ENCODE measurements at places on chromosomes 1 and 21.
A peak's percentile ranks its signal among the peaks of the same experiment; 100 is the strongest.

DNA sequence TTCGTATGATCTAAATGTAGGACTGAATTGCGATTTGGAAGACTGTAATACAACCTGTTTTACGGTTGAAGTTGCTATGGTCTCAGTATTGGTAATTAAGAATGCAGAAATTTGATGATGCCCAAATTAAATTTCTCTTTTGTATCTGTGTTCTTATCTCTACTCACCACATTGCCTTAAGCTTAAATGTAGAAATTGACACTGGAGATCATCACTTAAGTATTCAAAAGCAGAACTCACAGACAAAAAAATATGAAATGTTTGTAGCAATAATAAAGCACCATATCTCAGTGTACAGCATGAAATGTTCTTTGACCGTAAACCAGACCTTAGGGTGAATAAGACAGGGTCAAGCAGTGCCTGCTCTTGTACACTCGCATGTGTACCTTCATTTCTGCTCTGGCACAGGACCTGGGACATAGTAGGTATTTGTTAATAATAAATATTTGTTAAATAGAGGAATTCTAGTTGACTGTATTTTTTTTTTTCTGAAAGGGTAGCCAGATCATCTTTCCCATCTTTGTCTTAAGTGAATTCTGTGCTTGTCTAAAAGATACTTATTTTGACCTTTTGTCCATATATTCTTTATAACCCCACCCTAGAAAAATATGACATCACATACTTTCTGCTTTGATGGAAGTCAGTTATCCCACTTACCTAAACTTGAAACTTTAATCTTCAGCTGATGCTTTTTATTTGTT, 1.5 kb downstream of the CDC7 start:
- peak; percentile 83 for DNase-seq

DNA sequence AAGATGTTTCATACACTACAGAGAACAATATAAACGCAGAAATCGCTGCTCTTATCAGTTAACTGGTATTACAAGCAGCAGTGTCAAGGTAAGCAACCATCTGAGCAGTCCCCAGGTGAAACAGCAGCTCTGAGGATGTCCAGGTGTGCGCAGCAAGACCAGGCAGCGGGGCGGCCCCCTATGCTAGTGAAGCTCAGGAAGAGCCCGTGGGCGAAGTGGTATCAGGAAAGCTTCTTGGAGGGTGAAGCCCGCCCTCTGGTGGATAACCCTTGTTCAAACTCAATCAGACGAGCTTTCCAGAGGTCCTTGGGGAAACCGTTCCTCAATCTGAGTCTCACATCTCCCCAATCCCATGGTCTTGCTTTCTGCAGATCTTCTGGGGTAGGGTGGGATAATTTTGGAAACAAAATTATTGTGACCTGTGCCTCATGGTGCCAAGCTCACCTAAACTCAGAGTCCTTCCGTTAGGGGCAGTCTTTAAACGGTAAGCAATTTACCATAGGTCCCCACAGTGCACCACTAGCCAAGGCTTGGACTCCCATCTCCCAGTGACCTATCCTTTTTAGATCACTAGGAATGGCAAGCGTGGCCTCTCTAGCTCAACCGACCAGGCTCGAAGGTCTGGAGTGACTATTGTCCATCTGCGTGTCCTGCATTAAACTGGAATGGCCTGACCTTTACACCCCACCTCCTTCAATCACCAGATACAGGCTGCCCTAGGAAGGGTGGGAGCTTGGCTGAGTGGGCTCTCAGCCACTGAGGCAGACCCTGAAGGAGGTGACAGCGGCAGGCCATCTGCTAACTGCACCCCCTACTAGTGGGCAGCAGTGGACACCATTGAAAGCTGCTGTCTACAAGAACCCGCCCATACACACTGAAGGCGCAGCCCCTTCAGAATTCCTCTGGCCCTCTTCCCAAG, 13.6 kb upstream of the FAM110D start:
- peak; percentile 95 for DNase-seq

- no peak for DNase-seq
These were observed 26.6 kb downstream of the PAFAH2 start for GRCh38 chr1:25971066-25971810.

DNA sequence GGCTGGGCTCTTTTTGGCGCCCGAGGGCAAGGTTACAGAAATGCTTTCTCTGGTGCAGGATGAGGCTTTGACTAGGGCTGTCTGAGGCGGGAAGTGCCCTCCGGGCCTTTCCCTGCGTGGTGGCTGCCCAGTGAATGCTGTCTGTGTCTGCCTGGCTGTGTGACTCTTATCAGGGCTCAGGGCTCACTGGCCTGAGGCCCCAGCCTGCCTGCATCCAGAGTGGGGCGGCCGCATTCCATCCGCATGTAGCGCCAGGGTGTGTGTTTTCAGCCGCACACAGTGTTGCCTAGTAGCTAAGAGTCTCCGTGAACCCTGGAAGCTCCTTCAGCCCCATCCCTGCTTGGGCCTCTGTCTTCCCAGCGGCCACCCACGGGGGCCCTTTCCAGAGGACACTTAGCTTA, 59.1 kb downstream of the FAAP20 start:
- DNase-seq: no peak

GRCh38 chr1:113326976-113327375, 63.3 kb upstream of the MAGI3 start:
- no peak for DNase-seq

GRCh38 chr21:42608446-42608845, 45.0 kb upstream of the PDE9A start:
- no peak for DNase-seq

- DNase-seq: no peak
These were observed 40.8 kb downstream of the RTCA start for GRCh38 chr1:100306735-100307313.

DNA sequence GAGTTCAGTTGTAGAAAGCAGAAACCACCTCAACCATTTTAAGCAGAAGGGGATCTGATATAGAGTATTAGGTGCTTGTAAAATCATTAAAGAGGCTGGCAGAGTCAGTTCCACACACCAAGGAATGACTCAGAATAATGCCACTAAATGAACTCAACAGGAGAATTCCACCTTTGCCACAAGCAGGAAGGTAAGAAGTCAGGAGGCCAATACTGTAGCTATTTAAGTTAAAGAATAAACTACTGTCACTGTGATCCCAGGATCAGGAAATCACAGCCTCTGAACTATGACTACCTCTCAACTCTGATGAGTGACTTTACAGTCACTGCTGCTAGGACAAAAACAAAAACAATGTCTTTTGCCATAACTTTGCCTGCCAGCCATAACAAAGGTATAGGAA, 52.5 kb upstream of the PRMT6 start:
- no peak for DNase-seq

DNA sequence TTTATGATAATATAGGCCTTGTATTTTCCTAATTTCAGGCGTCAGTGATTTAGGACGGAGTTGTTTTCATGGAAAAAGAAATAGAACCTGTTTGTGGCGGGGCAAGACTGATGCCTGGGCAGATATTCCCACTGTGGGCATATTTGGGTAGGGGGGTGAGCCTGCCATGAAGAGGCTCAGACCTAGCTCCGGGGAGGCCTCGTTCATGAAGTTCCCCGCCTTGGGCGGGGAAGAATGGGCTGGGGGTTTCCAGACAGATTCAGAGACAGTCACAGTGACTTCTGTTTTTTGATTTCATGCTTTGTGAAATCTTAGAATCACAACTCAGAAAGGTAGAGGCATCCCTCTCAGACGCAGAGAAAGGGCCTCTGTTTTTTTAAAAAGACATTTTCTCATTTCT, 36.1 kb downstream of the RUNX3 start:
- DNase-seq: no peak

DNA sequence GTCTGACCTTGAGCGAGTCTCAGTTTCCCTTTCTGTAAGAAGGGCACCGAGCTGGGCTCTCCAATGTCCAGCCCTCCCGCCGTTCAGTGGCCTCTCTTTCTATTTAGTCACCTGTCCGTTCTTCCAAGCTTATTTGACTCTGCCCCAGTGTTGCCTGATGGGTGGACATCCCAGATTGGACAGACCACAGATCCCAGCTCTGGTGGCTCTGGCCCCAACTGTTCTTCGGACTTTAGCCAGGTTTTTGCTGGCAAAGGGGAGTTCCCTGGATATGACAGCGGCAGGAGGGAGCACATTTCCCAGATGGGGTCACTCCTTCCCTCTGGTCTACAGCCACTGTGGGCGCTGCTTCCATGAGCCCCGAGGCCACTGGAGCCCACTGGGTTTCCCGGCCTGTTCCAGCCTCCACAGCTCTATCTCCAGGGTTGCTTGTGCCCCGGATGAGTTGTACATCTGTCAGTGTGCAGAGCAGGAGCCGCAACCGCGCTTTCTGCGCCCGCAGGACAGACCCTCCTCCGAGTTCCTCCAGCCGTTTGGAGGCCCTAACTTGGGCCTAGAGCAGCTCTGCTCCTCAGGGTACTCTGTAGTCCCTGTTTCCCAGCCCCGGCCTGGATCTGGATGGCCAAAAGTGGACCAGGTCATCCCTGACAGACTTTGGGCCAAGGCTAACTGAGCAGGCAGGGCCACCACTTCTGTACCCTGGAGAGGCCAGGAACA, 3.8 kb downstream of the DMBX1 start:
- DNase-seq: no peak

DNA sequence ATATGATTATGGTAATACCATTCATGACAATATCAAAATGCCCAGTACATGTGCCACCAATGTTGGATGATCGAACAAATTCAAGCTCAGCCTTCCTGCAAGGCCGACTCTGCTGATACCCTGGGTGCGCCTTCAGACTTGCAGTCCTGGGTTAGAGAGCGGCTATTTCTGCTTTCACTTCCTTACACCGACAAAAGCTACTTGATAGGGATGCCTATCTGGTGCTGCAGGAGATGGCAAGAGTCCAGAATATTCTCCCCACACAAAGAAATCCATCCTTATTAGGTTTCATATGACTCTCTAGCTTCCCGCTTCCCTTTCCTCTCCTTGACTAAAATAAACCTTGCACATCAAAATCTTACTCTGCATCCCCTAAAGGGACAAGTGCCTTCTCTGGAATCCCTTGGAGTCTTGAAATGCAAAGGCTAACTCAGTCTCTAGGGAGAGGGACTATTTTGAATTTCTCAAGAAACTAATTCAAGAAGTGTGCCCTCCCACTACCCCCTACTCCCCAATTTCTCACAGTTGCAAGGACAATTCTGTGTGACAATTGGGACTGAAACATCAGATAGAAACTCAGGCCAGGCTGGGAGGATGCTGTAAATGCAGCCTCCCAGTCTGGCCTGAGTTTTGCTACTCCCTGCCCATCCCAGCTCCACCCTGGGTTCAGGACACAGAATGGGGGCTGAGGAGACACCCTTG, 103.1 kb upstream of the USP24 start:
- DNase-seq: no peak

DNA sequence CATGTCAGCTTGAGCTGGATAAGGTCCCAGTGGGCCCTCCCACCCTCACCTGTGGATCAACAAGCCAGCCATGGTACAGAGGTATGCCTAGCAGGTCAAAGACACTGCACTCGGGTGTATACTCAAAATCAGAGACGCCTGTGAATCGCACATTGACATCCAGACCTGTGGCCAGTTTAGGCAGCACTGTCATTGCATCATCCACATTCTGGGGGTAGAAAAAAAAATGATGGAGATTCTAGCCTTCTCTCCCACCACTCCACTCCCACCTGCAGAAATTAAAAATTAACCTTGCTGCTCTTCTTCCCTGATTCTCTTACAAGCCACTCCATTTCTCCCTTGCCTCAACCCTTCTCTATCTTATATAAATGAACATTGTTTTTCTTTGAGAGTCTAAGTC, 6.3 kb downstream of the MINDY1 start:
- DNase-seq: no peak

DNA sequence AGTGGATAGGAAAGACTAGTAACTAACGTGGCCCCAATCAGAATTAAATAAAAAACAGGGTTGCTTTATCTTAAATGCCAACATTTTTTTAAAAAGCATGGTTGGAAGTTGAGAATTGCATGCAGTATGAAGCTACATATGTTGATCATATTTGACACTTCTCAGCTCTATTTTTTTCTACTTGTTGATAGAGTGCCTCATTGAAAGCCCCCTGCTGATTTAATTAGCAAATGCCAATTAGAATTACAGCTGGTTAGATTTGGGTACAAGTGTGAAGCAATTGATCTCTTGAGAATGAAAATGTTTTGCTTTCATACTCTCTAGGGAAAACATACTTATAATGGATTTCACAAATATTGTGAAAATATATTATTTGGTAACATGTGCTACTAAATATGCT, 40.5 kb downstream of the CHD1L start:
- no peak for DNase-seq

GRCh38 chr1:1614204-1614953, 921 bp upstream of the MIB2 start:
- no peak for DNase-seq

DNA sequence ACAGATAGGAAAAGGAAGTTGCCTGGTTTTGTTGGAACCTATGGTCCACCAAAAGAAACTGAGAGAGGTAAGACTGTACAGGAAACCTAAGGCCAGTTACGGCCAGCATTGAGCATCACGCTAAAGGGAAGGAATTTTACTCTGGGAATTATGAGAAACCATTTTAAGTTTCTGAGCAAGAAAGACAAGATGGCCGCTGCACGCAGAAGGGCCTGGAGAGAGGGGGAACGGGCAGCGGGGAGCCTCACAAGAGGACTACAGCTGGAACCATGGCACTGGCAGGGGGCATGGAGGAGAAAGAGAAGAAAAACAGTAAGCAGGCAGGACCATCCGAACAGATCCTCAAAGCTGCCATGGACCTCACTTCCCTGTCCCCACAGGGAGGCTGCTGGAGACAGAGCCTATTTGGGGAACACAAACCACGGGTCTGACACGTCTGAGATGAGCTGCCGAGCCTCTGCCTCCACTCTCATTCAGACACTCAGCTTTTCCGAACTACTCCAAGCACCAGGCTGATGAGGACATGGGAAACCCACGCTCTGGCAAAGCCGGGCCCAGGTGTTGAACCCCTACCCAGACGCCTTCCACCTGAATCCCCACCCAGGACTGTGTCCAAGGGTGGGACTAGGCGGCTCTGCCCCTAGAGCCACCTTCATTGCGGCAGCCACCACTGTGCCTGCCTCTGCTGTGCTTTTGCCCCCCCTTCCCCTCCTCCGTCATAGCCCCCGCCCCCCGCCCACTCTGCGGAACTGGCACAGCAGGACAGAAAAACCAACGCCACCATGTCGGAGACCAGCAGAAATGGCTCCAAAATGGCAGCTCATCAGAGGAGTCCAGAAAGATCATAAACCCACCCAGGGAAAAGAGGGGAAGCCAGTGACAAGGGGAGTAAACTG, 69.0 kb downstream of the CD46 start:
- DNase-seq: no peak

DNA sequence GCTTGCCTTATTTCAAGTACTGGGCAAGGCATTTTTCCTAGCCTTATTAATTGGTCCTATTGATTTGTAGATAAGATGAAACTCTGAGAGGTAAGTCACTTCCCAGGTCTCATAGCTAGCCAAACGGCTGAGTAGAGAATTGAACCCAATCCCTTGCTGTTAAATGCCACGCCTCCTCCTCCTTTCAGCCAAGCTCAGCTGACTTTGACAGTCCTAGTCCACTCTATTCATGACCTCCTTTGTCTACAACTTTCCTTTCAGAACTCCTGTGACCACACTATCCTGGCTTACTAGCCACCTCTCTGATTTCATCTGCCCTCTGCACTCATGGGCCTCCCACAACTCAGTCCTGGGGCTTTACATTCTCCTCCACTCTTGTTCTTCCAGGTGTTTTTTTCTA, 3.9 kb upstream of the NGF start:
- no peak for DNase-seq

- no peak for DNase-seq
These were observed 158.5 kb downstream of the PCBP3 start for GRCh38 chr21:45801989-45802388.

Data from NCI-H510A treated with DMSO at 0.1 percent for 48 hours (cell line).